ENCODE measurements at places on chromosomes 4 and X. TPM values are rescaled to one million over a fixed set of nuclear protein-coding genes. Genes with fewer than 3 reads are reported as not detected.
A peak's percentile ranks its signal among the peaks of the same experiment; 100 is the strongest.

The STK32B gene
- total RNA-seq = 2.9 TPM

The GRIA2 gene
- 445 TPM for total RNA-seq

DNA sequence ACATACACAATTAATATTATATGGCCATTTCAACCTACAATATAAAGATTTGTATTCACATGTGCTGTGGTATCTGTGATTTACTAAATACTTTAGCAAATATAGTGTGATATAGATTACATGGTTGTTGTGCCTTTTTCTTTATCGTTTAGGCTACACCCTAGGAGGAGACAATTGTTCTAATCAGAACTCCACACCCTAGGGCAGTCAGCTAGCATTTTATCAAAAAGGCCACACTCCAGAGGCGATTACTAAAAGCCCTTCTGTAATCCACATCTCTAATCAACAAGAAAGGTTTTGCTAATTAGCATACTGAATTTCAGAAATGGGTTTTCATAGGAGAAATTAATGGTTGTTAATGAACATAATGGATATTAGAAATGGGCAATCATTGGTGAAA is 319.5 kb upstream of the NOCT start:
- DNase-seq = no peak

- no peak for DNase-seq
Measured at GRCh38 chr4:76733068-76733771, 164.7 kb downstream of the SOWAHB start.

DNA sequence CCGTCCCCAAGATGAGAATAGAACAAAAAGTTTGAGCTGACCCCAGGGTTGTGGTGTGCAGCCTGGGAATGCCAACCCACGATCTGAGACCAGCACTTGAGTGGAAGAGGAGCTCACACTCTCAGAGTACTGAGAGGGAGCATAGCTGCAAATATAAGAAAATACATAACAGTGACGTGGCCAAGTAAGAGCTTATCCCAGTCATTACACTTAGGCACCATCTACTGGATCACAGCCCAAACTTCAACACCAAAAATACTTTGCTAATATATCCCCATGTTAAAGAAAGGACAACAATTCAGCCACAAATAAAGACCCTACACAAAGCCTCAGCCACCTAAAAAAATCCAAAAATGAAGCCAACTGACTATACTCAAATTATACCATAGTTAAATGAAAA is 33.3 kb upstream of the CXCL6 start:
- no peak for DNase-seq

The GYPB gene
- total RNA-seq = not detected

DNA sequence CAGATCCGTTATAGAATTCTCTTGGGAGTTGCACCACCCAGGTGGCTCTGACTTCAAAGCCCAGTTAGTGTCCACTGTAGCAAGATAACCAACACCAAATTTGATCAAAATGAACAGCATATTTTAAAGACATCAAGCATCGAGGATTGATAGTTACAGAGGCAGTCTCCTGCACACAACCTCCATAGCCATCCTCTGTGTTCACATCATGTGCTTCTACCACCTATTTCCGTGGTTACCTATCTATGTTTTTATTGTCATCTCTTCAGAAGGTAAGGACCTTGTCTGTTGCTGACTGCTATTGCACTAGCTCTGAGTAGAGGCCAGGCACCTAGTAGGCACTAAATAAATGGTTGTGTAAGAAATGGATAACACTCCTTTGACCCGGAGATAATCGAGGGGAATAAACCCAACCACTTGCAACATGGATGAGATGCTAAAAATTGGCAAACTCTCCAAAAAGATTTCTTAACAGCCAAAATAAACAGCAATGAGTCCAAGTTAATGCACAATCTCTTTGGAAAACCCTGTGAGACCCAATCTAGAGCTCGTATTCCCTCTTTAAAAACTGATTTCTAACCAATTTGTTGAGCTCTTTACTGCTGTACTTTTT is 14.7 kb upstream of the C1QTNF7 start:
- DNase-seq = no peak

DNA sequence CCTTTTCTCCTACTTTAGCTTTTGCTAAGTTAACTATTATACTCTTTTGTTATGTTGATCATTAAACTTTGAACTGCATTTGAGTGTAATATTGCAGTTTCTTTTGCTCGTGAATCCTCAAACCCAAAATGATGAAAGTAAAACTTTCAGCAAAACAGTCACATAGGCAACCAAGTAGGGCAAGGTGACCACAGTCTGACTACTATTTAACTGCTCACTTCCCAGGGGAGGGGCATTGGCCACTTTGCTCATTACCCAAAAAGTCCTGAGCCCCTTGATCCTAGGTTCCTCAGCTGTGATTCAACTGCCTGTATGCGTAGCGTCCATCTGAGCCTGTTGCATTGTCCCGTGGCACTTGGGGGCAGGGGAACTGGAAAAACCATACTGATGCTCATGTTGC is 17.0 kb downstream of the RBMX2 start:
- no peak for DNase-seq

- DNase-seq = no peak
Measured at GRCh38 chrX:6506444-6506843, 28.5 kb downstream of the VCX3A start.

The IL2RG gene
- total RNA-seq = 2.4 TPM

The TKTL2 gene
- 0.21 TPM for total RNA-seq

DNA sequence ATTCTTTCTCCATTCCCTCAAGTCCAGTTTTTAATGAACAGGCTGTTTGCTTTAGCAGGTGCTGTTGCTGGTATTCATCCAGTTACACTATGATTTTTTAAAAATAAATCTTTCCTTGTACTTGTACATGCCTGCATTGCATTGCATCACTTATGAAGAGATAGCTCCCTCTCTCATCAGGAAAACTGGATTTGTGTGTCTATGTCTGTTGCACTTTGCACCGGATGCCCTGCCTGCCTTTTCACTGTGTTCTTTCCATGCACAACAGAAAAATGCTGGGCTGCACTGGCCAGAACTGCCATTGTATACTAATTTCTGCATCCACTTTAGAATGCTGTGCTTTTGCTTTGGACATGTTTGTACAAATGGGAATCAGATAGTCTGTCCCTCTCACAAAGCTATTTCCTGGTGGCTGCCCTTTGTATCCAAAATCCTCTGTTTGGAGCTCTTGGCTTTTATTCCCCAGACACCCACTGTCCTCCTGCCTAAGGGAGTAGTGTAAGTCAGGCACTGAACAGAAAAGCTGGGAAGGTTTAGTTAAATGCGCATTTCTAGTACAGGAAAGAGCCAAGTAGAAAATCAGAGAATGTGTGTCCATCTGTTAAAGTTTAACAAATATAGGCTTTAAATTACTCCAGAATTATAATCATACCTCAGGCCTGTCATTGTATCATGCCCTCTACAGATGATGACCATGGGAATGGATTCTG is 119.1 kb downstream of the MBNL3 start:
- DNase-seq = no peak

DNA sequence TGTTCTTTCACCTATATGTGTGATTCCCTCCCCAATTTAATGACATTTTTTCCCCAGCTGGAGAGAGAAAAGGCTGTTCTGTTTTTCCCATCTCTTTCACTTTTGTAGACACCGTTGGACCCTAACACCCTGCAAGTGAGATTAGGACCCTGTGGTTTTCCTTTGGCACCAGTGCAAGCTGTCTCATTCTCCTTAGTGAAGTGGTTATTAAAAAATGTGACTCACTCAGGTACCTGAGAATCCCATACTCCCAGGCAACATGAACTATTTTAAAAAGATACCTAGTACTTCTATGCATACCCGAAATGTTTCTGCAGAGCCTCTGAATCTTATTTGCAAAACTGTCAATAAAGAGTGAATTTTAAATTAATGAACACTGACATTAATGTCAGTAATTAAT is 175.7 kb upstream of the TBC1D9 start:
- DNase-seq = no peak

DNA sequence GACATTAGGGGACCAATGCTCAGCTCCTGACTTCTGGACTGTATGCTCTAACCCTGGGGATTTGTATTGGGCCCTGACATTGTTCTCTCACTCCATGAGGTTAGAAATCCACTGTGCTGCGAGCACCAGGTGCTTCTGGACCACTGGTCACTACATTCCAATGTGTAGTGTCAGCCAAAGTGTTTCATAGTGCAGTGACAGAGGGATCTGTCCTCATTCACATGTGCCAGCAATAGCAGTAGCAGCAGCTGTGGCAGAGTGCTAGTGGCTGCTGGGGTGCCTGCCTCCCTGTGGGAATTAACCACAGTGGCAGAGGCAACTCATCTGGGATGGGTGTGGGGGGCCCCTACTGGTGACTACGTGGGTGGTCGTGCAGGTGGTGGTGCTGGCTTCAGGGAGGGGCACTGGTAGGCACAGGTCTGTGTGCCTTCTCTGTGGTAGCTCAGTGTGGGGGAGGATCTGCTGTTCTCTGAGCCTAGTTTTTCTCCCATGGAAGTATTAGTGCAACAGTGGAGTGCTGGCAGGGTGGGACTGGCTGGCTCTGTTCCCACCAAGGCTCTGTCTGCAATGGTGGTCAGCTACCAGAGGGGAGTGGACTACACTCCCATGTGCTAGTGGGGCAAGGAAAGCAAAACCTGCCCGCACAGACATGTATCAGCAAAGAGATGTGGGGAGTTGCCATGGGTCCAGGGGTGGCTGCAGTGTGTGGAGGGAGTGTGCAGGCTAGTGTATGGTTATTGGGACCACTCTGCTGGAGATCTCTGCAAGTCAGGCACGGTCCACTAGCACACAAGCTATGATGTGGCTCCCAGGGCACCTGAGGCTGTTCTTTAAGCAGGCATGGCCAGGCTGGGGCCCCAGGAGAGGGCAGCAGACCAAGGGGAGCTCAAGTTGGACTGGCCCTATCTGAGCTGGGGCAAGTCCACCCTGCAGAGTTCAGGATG is 78.5 kb downstream of the SCLT1 start:
- DNase-seq = no peak

DNA sequence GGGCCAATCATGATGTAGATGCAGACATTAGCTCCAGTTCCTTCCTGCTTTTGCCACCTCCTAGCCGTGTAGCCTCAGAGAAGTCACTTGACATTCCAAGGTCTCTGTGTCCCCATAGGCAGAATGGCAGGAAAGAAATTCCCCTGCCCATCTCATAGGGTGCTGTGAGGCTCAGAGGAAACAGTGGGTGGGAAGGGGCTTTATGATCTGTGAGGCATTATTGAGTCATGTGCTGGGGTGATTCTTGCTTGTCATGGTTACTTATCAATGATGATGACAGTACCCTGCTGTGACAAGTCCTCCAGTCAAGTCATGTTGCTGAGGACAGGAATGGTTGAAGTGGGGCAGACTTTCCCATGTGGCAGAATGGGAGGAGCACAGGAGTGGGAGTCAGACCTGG is 63.7 kb downstream of the MSX1 start:
- DNase-seq = no peak

DNA sequence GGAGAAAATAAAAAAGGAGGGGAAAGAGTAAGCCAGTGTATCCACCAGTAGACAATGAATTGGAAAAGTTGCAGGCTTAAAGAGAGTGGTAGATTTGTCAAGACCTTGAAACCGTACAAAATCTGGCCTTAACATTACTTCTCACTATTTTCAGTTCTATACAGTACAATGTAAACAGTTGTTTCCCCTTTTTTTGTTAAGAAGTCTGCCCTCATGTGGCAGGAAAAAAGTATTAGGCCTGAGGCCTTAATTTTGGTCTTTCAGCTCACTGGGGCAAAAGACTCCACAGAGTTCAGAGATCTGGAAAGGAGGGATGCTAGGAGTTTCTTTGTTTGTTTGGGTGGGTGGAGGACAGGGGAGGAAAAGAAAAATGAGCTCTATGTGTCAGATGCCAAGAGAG is 92.8 kb upstream of the CCDC160 start:
- DNase-seq = no peak

GRCh38 chr4:128468123-128468989 is 180.7 kb upstream of the PGRMC2 start:
- peak; percentile 51 for DNase-seq

- no peak for DNase-seq
Measured at GRCh38 chr4:141126769-141127168, 6.5 kb downstream of the RNF150 start.

- no peak for DNase-seq
Measured at GRCh38 chr4:185955151-185955770, 113.7 kb upstream of the TLR3 start.

GRCh38 chr4:189436207-189436606 is 504.5 kb upstream of the FRG1 start:
- no peak for DNase-seq

DNA sequence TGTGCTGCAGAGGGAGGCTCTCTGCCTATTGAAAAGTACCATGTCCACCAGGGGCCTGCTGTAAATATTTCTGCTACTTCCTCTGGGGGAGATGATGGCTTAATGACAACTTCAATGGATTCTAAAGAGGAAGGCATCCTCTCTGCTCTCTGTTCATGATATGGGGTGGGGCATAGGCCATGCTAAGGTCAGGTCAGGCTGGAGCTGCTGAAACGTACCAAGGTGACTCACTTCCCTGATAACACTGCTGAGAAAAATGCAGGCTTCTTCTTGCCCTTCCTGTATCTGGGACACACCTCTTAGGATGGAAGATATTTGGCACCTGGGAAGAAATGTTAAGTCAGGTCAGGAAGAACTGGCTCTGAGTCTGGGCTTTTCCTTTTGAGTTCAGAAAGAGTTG is 31.5 kb downstream of the HS3ST1 start:
- DNase-seq = no peak

All from dorsolateral prefrontal cortex (tissue), 122 donors.